Naive B cell (primary cell): ENCODE measurements at places on chromosomes 3 and 15.

- no peak for DNase-seq
Observed at GRCh38 chr15:67508407-67508806, 12.5 kb upstream of the C15orf61 start.

GRCh38 chr3:12044860-12045259 is 40.7 kb downstream of the SYN2 start:
- DNase-seq = no peak

DNA sequence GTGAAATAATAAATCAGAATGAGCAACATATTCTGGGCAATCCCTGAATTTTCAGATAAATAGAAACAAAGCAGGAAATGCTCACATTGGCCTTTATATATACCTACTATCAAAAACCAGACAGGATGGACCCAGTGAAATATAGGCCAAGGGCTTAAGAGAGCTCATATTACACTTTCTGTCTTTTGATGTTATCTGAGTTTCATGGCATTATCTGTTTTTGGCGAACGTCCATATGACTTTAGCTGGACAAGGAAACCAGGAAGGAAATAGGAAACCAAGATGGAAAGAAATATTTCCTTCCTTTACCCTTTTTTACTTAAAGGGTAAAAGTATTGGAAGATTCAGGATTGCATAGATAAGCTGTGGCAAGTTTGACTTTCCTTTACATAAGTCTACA is 274.8 kb downstream of the THSD4 start:
- no peak for DNase-seq

DNA sequence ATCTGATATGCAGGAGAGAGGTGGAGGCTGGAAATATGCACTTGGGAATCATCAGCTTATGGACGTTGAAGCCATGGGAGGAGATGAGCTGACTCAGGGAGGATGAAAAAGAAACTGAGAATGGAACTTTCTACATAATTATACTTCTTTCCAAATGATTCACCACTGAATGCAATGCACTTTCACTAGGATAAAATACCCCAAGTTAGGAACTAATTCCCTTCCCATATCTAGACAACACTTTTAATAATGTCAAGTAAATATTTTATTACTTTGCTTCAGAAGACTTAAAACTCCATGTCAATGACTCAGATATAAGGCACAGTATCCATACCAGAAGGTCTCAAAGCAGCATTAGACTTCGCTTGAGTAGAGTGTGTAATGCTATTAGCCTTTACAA is 24.2 kb downstream of the NPTN start:
- DNase-seq = no peak

DNA sequence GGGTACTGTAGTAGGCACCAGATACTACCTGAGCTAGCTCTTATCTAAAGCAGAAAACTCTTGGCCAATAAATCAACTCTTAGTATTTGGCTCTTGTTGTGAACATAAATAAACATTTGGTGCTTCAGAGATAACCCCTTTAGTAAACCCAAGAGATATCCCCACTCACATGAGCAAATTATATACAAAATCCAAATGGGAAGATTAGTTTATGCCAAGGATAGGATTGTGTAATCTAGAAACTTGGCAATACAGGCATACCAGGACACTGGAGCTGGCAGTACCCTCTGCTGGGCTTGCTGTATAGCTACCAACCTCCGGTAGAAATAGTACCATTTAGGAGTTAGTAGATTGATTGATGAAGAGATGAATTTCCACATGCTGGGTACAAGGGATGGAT is 127.0 kb downstream of the LIPC start:
- no peak for DNase-seq

DNA sequence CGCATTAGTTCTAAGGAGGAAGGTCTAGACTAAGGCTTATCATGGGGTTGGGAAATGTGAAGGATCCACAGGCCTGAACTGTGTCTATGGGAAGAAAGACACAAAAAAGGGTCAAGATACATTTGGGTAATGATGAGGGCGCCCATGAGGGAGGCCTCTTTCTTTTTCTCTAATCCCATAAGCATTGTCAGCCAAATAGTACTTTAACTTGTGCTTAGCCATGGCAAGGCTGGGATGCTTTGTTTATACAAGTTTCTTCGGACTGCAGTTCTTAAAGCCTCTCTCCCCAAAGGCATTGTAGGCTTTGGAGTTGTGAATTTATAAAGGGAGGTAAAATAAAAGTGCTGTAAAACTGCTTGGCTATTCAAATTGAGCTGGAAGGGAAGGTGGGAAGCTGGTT is 23.4 kb downstream of the ARMC8 start:
- DNase-seq = no peak
